Right atrium auricular region (tissue), 2 donors: ENCODE measurements at places on chromosomes 7 and 10.

DNA sequence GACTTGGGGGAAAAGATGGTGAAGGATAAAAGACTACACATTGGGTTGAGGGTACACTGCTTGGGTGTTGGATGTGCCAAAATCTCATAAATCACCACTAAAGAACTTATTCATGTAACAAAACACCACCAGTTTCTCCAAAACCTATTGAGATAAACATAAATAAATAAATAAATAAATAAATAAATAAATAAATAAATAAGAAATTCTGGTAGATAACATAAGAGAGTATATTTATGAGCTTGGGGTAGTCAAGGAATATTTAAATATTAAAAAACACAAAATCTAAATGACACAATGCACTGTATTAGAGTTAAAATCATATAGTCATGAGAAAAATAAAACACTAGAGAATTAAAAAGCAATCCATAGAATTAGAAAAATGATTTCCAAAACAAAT lies 333.5 kb upstream of the NRG3 start:
- DNase-seq, result no peak

- no peak for DNase-seq
Observed at GRCh38 chr10:7184660-7185366, 226.0 kb downstream of the SFMBT2 start.

DNA sequence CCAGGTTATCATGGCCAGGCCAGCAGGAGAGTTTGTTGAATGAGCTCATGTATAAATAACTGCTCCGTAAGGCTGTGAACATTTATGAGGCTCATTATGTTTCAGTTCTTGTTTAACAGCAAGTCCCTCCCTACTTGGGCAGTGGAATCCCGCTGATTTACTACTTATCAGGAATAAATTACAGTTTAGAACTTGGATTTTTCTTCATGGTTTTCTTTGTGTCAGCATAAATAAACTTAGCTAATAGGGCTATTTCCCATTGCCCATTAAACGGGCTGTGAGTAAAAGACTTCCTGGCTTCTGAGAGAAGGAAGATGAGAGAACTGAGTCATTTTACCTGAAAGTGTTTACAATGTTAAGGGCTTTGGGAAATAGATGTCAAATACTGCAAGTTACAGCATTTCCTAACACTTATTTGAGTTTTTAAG lies 701.6 kb upstream of the ANKRD30A start:
- DNase-seq, result no peak

DNA sequence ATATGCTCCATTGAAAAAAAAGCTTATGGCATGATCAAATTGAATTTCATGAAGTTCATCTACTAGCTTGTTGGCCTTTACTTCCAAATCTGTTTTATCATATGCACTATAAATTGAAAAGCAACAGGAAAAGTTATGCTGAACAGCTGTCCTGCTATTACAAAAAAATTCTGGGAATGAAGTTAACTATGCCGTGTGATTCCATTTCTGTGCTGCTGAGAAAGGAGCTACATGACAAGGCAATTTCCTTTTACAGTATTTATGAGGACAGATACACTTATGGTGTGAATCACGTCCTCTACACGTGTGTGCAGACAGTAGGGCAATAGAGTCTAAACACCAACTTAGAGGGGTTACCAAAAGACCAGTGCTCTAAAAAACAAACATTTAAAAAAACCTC lies 426.5 kb upstream of the AKR1E2 start:
- no peak for DNase-seq

DNA sequence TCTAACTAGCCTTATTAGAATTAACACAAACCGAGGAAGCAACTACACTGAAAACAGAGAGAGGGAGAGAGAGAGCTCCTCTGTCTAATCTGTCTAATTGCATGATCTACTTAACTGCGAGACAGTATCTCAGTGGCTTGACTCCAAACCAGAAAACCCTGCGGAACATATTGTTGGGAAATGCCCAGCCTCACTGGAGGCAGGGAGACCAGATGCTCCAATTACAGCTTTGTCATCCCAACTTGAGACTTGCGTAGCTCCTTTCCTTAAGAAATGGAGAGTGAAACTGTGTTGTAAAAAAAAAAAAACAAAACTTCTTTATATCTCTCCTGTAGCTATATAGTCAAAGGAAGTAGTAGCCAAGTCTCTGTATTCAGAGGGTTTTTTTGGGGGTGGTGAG lies 52.0 kb upstream of the ZNRF2 start:
- DNase-seq, result no peak

DNA sequence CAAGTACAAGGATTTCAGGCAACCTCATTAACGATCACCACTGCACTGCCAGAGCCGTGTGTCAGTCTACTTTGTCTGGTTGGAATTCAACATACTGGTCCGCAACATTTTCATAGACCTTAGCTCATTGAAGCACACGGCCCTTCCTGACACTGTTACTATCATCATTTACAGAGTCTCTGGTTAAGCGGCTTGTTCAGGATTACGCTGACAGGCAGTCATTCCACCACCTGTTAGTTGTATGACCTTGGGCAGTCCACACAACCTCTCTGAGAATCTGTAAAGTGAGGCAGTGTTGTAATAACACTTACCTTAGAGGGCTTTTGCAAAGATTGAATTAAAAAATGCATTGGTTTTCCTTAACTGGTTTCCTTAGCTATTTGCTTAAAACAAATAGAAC lies 112.6 kb downstream of the AOAH start:
- no peak for DNase-seq

DNA sequence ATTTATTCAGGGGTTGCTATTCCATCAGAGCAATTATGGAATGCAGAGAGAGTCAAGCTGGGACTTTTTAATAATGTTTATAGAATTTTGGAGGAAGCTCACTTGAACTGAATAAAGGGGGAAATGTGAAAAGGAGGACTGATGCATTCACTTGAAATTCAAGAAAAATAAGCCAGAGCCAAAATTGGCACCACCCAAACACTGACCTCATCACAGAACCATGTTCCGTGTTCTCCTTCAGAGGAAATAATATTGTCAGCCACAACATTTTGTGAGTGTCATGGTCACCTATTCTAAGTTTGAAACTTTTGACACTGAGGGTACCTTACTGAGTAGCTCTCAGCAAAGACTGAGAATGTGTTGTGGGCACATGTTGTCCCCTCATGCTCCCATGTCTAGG lies 207.0 kb downstream of the ANK3 start:
- DNase-seq, result no peak

- no peak for DNase-seq
Observed at GRCh38 chr7:40232242-40232893, 97.6 kb downstream of the SUGCT start.

DNA sequence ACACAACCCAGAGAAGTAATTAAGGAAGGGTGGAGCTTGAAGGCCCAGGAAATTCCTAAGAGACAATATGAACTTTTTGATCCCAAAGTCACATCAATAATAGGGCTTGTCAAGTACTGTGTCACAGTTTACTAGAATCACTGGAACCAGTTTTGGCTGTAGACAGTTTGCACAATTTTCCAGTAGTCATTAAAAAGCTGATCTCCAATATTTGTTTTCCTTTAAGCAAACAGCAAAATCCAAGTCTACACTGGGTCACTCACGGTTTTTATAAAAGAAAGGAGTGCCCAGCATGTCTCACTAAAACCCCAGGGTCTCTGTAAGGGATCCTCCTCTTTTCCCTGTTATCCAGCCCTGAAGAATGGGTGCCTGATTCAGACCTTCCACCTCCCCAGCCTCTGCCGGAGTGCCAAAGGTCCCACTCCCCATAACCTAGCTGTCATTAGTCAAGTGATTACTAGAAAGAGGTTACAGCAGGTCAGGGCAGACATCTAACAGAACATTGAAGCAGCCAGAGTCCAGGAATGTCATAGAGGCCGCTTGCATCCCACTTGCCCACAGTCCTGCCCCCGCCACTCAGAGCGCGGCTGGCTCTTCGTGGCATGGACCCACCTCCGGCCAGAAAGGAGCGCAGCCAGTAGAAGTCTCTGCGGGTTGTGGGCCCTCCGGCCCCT lies 552 bp downstream of the SLC25A16 start:
- DNase-seq, result no peak

DNA sequence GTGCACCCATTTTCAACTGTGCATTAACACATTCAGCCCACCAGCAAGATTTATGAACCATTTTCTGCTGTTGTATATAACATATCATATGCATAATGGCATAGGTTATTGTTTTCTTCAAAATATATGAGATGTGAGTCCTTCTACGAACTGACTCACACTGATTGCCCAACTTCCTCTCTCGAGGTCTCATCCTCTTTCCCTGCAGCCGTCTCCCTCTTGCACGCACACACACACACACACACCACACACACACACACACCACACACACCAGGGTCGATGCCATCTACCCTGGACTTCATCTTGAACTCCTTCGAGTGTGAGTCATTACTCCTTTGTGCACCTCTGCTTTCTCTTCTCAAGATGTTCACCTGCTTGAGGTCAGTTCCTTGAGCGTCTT lies 36.7 kb downstream of the EGFR start:
- DNase-seq, result no peak

DNA sequence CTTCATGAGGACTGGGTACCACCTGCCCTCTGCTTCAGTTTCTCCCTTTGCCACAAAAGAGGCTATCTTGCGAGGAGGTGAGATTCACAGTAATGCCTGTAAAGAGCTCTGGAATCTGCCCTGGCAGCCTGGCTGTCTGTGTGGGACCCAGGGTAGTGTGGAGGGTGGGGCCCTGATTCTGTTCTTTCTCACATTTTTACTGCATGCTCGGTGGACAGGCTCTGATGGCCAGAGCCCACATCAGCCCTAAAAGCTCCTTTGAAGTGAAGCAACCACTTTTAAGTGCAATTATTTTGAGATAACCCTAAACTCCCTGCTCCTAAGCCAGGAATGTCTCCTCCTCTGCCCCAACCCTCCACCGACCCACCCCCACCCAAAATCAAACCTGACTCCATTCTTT lies 92.1 kb upstream of the PODXL start:
- no peak for DNase-seq

DNA sequence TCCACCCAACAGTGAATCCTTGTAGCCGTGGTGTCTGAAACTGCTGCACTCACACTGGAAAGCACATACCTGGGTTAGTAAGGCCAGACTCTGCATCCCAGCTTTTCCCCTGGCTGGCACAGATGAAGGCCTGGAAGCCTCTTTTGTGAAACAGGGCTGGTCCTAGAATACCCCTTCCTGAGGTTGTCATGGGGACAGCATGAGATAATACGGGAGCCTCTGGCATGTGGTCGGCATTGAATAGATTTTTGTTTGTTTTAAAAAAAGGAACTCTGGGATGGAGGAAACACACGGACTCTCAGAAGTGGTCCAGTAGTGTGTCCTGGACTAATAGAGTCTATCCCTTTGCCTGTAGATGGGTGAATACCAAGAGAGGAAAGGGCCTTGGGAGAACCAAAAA lies 129.7 kb downstream of the TMEM178B start:
- no peak for DNase-seq

DNA sequence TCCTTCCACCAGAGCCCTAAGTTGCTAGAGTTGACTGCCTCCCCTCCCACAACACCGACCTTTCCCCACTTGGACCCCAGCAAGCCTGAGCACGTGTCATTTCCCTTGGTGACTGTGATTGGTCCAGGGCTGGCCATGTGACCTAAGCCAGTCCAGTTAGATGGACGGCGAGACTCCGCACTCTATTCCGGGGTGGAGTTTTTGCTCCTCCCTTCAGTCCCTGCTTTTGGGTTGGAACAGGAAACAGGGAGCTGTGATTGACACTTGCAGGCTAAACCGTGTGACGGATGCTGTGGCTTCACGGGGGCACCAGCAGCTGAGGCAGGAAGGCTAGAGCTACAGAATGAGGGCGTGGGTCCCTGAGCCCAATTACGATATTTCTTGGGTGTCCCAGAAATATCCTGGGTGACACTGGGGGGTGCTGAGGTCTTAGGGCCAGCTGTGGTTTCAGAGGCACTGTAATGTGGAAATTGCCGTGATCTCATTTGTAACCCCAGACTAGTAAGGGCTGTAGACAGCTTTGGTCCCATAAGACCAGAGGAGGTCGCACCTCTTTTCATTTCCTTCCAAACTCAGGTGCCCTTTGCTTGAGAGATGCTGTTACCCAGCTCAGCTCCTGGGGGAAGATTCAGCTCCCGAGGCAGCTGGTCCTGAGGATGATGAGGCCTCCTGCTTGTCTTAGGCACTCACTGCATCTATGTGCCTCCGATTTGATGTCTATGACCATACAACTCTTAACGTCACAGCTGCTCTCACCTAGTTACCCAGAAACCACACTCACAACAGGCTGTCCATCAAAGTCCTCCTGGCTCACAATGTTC lies 102.7 kb upstream of the NPTX2 start:
- no peak for DNase-seq

- no peak for DNase-seq
Observed at GRCh38 chr7:33091111-33091531, 18.1 kb downstream of the RP9 start.

- DNase-seq, result no peak
Observed at GRCh38 chr10:9786576-9786975, 1231.1 kb upstream of the CELF2 start.

DNA sequence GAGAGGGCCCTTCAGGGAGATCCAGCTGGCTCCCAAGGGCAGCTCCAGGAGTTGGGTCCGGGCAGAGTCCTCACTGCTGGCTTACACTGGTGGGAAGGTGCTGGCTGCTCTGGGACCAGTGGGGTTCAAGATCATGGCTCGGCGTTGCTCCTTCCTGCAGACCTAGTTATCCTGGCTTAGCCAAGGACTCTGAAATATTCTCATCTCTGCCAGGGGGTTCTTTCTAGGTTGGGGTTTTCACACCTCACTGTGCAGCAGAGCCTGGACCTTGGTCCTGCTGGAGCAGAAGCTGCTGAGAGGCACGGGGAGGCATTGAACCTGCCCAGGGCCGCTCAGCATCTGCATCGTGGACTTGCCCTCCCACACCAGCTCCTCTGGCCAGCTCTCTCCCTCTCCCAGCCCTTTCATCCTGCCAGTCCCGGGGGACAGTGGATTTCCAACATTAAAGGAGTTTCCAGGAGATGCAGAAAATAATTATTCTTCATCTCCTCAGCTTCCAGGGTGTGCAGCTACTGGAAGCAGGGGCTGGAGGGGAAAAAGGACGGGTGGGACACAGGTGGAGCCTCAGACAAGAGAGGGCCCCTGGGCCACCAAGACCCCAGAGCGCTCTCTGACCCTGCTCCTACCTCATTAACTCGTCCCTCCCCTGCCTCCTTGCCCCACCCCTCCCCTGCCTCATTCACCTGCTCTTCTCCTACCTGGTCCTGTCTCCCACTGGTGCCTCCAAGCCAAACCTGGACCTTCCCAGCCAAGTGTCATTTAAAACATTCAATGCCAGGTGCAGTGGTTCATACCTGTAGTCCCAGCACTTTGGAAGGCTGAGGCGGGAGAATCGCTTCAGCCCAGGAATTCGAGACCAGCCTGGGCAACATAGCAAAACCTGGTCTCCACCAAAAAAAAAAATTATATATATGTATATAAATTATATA lies 42.5 kb downstream of the JAKMIP3 start:
- DNase-seq, result peak; percentile 42
